Activated T-cell treated with anti-CD3 and anti-CD28 coated beads for 48 hours (primary cell): ENCODE measurements at places on chromosomes 2 and 18.

DNA sequence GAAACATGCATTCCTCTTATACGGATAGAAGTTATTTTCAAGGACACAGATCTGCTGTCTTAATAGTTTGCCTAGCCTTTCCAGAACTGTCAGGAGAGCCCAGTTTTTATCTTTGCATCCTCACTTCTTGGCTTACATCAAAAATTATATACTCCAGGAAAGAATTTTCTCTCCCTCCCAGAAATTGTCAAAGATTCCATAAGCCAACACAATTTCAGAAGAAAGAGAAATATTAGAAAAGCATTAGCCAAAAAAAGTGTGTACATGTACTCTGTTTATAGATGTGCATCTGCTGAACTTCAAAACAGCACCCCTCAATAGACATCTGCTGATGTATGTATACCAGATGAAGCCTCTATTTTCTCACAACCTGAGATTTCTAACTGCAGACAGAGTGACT is 210.4 kb downstream of the METTL4 start:
- no peak for DNase-seq

DNA sequence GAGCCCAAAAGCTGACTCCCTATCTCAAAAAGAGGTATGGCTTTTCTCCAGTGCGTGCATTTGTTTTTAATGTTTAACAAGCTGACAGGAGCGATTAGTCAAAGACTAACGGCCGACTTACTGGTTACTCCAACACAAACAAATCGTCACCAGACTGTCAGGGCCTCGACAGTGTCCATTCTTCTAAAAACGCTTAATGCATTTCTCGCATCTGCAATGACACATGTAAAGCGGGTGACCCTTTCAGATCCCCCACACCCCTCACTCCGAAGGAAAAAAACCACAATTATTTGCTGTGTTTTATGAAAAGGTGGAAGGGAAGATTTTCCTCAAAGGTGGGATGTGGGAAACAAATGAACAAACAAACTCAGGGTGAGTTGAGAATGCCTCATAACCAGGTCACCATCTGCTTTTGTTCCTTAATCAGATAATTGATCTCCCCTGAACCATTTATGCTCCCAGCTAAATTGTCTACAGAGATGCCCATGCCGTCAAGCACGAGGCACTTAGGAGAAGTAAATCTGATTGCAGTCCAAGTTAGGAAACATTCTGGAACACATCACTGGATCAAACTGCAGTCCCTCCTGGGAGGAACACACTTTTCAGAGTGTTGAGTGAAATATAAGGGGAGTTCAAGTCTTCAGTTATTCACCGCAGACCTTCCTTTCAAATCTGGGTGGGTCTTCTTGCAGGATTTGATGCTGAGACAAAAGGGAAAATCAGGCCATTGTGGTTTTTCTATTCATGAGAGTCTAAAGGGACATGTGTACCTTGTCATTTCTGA is 340.8 kb downstream of the CMPK2 start:
- no peak for DNase-seq

GRCh38 chr2:109089602-109090300 is 39.3 kb upstream of the SH3RF3 start:
- no peak for DNase-seq

DNA sequence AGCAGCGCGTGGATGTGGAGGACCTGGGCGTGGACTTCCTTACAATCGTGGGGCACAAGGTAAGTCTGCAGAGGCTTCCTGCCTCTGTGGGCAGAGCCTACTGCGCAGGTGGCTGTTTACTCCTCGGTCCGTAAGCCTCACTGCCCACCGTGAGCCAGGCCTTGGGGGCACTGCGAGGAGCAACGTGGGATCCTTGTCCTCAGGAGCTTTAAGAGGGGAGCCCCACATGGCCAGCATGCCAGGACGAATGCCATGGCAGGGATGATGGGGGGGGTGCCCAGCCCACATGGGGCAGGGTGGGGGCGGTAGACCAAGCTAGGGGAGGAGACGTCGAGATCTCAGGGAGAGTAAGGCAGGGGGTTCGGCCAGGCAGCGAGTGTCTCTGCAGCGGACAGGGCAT is 18.0 kb upstream of the ESPNL start:
- no peak for DNase-seq
